ENCODE measurements at places on chromosomes 16 and 17.

DNA sequence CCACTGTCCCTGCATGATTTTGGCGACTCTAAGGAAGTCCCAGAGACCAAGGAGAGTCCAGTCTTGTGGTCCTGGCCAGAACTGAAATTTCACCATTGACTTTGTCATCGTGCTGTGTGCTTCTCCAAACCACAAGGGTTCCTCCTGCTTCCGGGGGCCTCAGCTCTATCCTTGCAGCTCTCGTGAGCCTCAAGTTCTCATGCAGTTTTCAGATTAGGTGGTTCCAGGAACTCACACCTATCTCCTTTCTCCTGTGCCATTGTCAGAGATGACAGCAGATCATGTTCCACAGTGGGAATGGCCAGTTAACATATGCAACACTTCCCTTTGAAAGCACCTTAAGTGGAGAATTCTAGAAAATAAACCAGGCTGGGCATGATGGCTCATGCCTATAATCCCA lies 97.9 kb upstream of the CRHR1 start:
- no peak for DNase-seq

DNA sequence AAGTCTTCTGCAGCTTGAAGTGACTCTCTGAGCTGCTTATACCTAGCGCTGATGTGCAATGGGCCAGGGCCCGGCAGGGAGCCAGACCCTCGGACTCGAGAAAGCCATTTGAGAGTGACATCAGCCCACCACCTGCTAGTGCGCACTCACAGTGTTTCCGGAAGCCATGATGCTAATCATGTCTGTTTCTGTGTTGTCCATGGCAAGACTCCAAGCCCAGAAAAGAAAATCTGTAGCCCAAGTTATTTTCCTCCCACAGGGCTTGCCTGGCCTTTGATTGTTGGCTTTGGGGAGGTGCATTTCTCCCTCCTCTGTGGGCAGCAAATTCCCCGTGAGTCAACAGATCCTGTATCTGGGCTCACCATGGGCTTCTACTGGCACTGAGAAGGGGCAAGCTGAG lies 1.8 kb upstream of the CDRT4 start:
- DNase-seq, result no peak

DNA sequence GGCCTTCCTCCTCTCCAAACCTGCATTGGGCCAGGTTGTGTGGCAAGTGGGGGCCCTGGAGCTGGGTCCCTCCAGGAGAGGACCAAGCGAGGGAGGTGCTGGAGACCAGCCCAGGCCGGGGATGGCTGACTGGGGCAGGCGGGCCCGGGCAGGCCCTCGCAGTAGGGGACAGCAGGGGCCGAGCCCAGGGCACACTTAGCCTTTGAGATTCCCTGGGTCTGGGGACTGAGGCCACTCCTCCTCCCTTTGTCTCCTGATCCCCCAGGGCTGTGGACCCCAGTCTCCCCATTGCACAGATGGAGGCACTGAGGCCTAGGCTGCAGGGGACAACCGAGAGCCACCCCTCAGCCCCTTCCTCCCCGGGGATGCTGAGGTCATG lies 5.2 kb downstream of the FOXJ1 start:
- DNase-seq, result no peak

DNA sequence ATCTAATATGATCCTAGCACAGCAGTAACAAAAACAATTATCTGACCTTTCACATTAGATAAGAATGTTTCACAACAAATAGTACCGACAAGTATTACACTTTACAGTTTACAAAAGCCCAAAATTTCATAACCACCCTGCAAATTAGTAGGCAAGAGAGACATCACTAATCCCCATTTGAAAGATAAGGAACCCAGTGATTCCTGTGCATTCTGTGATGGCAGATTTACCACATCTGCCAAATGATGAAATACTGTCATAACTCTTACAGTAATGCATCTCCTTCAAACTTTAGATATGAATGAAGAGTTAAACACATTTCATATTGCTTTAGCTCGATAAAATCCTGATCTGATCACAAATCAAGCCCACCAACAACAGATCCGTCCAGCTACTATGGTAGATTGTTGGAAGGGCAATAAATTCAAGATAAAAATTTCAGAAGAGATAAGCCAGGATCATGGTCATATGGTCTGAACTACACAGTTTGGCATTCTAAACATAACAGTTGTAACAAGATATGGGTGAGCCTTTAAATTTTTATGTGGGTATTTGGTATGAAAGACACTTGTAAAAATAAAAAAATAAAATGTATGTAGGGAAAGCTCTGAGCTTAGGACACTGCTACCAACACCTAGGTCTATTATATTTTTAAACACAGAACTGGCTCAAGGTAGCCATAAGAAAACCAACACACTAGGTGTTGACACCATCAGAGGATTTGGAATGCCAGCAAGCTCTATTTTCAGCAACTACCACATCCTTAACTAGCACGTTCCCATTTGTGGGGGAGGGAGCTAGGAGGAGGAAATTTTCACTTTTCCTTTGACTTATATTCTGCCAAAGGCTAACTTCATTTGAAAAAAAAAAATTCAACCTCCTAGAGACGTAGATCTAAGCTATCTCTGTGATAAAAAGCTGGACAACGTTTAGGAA lies 9.3 kb downstream of the YWHAE start:
- no peak for DNase-seq

- no peak for DNase-seq
Measured at GRCh38 chr17:57617218-57617617, 127.9 kb downstream of the CCDC182 start.

- no peak for DNase-seq
Measured at GRCh38 chr17:19800571-19800970, 52.5 kb upstream of the ALDH3A1 start.

DNA sequence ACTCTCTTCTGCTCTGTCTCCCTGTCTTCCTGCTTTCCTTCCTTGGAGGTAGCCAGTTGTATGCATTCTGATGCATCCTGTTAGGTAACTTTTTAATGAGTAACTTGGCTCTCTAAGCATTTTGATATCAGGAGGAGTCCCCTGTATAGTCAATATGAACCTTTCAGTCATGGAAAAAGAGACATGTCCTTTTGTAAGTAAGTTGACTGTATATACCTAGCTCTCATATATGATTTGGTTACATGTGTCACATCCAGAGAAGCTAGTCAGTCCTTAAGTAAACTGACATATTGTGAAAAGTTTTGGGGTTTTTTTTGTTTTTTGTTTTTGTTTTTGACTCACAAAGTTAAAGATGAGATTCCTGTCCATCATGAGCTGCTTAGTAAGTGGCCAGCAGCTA lies 18.8 kb downstream of the UTP18 start:
- DNase-seq, result no peak

- DNase-seq, result no peak
Measured at GRCh38 chr17:44518032-44518431, 14.8 kb upstream of the GPATCH8 start.

- peak; percentile 84 for DNase-seq
Measured at GRCh38 chr17:37671824-37672547, 28.7 kb upstream of the DDX52 start.

DNA sequence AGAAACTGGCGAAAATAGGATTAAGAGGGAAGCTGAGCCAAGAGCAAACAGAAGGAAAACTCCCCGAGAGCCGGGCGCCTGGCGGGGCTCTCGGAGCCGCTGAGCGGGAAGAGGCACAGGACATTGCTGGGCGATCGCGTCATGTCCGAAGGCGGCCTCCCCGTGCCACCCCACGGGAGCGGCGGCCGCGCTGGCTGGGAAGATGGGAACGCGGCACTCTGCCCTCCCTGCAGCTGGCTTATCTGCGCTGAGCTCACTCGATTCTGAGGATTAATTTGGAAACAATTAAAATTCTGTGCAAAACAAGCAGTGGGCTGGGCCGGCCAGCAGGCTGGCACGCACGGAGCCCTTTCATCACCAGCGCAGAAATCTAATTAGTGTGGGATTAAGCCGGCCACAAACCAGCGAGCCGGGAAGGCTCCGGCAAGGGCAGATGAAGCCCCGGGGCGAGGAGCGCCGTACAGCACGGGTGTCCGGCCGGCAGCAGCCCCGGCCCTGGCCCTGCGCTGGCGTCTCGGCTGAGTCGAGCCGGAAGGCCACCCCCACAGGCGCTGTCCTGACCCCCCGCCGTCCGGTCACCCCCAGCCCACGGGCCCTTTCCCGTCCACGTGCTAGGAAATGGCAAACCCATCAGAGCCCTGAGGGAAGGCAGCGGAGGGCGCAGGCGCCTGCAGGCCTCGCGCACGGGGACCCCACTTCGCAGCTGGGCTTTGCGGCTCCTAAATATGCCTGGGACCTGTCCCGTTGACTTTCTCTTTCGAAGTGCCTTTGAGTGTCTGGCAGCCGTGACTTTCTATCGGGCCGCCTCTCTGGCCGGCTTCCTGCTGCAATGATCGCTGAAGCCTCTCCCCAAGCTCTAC lies 37.9 kb downstream of the SOX8 start:
- no peak for DNase-seq

DNA sequence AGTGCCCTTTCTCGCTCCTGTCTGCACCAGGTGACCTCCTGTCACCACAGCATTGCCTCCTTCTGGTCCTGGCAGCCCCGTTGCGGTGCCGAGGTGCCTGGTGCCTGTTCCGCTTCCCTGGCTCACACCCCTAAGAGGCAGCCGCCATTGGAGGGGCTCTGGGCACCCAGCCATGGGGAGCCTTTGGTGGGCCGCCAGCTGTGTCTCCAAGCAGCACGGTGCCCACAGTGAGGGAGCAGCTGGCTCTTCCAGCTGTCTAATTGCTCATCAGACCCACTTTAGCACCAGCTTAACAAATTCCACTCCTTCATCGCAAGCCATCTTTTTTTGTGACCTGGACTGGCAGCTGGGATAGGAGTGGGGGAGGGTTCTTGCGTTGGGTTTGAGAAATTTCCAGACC lies 276.1 kb downstream of the SNX29 start:
- no peak for DNase-seq

GRCh38 chr17:74623693-74624093 lies at the start of gene CD300E:
CD300E (minus strand) TSS chr17:74623738; CDS start chr17:74623621, 117 bp downstream.
- DNase-seq, result no peak

- no peak for DNase-seq
Measured at GRCh38 chr16:77938913-77939312, 83.4 kb upstream of the CLEC3A start.

GRCh38 chr16:22191532-22192260 lies 14.4 kb upstream of the EEF2K start:
- no peak for DNase-seq

GRCh38 chr17:72764632-72765041 lies 327.9 kb downstream of the SLC39A11 start:
- DNase-seq, result peak; percentile 12

DNA sequence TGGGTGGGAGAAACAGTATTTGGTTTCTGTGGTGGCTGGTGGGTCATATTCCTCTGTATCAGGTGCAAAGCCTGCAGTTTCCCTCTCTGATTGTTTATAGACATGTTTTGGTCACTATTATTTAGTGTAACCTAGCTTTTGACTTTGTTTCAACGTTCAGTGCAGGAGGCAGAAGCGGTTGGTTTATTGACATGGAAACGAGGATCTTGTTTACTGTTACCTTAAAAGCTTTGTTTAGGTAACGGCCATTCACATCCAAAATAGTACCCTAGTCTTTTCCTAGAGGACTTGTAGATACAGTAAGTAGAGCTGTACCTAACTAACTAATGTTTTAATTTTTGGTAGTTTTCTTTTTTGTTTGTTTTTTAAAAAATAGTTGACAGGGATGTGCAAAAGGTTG lies 3.5 kb downstream of the MSI2 start:
- DNase-seq, result no peak

GRCh38 chr16:51816929-51817328 lies 665.9 kb upstream of the SALL1 start:
- no peak for DNase-seq

DNA sequence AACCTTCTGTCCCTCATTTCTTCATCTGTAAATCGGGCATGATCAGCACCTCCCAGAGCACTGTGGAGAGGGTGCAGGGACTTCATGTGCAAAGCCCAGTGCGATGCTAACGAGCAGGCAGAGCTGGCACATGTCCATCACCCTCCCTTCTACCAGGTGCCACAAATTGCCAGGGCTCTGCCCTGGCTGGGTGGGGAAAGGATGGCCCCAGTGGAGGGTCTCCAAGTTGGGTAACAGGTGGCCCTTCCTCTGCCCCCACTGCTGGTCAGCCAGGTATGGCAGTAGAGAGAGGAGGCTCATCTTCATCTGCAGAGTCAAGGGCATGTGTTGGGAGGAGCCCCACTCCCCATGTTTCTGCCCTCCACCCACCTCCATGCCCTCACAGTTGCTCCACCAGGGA lies 61.5 kb upstream of the CDH5 start:
- DNase-seq, result no peak

- no peak for DNase-seq
Measured at GRCh38 chr17:2138761-2139160, 83.9 kb downstream of the HIC1 start.

GRCh38 chr16:31201582-31202413 lies 762 bp downstream of the PYCARD start:
- DNase-seq, result no peak

DNA sequence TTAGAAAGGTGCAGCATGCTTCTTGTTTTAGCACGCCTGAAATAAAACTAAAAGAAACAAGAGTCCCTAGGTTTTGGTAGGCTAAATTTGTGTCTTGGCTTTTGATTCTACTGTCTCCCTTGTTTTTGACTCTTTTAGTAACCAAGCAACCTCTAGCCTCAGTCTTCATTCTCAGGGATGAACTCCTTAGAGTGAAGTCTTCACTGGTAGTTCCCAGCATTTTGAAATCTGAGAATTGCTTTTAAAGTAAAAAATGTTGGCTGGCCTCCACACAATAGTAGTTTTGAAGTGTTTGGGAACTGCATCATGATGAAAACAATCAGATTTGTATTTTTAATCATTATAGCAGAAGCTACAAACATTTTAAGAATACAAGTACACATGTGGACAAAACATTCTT lies 6.1 kb upstream of the CDR2 start:
- DNase-seq, result no peak

- DNase-seq, result no peak
Measured at GRCh38 chr17:38906460-38907228, 18.8 kb upstream of the LASP1NB start.

DNA sequence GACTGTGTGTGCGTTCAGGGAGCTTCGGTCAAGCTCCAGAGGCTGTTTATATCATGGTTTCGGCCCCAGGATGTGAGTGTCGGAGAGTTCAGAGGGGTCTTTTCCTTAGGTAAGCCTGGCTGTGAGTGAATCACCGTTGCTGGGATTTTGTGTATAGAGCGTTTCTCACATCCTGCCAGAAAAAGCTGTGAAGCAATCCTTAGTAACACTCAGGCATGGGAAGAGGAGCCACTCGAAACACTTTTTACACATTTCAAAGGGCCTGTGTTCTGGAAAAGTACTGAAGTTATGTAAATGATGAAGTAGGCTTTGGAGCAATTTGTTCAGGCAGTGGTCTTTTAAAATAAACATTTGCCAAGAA lies 662 bp downstream of the PGS1 start:
- DNase-seq, result no peak

All from fibroblast of skin of left biceps (primary cell).